ENCODE measurements at places on chromosomes 12 and 14.

DNA sequence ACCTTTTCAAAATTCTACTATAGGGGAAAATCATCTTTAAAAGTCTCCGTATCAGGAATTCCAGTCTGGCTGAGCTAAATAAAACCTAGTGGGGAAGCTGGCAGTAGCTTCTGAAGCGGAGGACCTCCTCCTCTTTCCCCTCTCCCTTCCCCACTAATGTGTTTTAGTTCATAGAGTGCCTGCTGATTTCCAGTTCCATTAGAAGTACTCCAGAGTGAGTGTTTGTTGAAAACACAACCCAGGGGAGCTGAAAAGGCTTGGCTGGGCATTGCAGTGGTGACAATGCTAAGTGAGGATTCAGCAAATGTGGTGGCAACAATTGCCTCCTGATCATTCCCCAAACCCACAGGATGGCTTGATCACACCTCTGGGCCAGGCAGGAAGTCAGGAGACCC is 144.2 kb upstream of the FRMD6 start:
- DNase-seq, result no peak

DNA sequence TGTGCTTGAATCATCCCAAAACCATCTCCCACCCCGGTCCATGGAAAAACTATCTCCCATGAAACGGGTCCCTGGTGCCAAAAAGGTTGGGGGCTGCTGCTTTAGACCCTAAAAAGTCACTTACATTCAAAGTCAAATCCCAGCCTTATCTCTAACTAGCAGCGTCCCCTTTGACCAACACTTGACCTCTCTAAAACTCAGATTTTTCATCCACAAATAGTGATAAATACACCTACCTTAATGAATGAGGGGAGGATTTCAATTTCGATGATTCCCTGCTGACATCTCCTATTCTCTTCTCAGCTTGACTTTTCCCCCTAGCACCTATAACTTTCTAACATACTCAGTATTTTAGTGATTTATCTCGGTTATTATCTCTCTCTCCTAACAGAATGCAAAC is 137.3 kb downstream of the BTG1 start:
- DNase-seq, result no peak

DNA sequence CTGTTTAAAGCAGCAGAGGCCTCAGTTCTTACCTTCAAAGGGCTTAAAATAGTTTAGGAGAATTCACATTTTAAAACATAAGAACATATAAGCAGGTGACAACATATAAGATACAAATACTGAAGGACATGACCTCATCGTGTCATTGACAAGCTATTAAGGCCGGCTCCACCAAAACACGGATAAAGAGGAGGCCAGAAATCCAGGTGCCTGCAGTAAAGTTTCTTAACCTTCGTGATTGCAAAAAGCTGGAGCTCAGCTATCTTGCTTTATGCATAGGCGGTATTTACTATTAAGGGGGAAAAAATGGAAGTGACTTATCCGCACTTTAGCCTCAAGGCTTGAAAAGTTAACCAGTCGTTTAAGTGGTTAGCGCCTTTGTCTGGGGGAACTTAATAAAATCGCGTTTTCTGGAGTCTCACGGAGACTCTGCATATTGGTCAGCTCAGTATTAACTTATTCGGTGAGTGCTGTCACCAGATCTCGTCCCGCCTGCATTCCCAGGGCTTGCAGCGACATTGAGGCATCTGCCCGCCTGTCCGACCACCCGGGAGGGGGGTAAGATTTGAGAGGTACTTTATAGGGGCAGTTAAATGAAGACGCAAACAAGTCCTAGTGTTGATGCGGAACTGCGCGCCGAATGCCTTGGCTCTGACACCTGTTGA is 1.1 kb upstream of the SP1 start:
- DNase-seq, result no peak

GRCh38 chr14:101202627-101203404 is 299.3 kb upstream of the RTL1 start:
- no peak for DNase-seq

- no peak for DNase-seq
These were observed 27.0 kb downstream of the SINHCAF start for GRCh38 chr12:31298922-31299321.

- DNase-seq, result no peak
These were observed 5.4 kb downstream of the MAGOHB start for GRCh38 chr12:10607885-10608458.

DNA sequence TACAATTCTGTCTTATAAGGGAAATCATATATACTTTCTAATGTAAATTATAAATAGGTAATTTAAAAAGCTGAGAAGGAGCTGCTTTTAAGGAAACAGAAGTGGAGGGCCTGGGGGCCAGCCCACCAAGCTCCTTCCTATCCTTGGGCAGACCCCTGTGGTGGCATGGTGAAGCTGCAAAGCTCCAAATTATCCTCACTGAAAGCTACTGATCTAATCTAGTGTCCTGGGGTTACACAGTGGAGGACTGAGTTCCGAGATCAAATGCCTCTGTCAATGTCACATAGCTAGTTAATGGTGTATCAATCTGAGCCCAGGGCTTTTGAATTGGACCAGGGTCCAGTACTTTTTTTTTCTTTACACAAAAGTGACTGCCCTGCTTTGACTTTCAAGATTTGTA is 355.4 kb downstream of the CEP128 start:
- DNase-seq, result no peak

Data from stimulated activated CD8-positive, alpha-beta memory T cell treated with anti-CD3 and anti-CD28 coated beads, Interleukin-12 subunit alpha, Interleukin-12 subunit beta, amount 100 ng/mL, for 4 hours (primary cell).